Stimulated activated effector memory CD8-positive, alpha-beta T cell treated with anti-CD3 and anti-CD28 coated beads, Interleukin-12 subunit alpha, Interleukin-12 subunit beta, amount 100 ng/mL, for 72 hours (primary cell): ENCODE measurements at places on chromosomes 7 and 10.

DNA sequence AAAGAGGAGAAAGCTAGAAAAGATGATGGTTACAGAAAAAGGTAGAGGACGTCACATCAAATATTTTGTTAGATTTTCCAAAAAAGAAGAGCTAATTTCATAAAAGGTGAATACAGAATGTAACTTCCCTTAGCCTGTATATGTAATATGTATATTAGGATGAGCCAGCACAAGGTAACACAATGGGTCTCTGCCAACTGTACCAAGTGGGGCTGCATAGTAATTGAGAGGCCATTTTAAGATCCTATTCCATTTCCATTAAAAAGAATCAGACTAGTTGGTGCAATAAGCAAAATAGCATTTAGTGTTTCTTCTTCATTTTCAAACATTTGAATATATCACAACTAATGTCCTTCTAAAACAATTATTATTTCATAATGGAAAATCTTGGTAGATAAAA lies 134.6 kb downstream of the SEMA3A start:
- no peak for DNase-seq

- no peak for DNase-seq
Measured at GRCh38 chr7:2507917-2508306, 11.7 kb upstream of the LFNG start.

GRCh38 chr10:59829601-59830000 lies 76.3 kb upstream of the MRLN start:
- DNase-seq = no peak

GRCh38 chr10:73965890-73966768 lies 31.8 kb upstream of the VCL start:
- DNase-seq = no peak

- peak; percentile 88 for DNase-seq
Measured at GRCh38 chr7:27196287-27196767, 3.6 kb downstream of the HOXA13 start.
